ENCODE measurements at places on chromosomes 11 and 22.

- DNase-seq: no peak
Observed at GRCh38 chr22:29860006-29860766, 22.1 kb upstream of the ASCC2 start.

- DNase-seq: no peak
Observed at GRCh38 chr11:117456027-117456720, 128.5 kb downstream of the CEP164 start.

DNA sequence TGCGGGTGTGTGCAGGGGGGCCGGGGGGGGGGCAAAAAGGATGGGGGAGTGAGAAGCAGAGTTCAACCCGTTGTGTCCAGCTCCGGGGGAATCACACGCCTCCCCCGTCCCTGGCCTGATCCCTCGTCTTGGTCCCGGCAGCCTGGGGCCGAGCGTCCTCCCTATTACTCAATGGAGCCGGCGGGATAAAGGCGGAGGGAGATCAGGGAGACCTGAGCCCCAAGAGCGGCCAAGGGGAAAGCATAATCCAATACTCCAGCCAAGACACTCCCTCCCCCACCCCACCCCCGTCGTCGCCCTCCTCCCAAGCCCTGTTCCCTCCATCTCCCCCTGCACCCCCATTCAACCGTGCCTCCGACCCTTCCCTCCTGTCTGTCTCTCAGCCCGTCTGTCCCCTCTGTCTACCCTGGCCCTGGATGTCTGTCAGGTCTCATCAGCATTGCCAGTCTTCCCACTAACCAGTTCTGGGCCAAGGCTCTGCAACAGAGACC, 2.6 kb downstream of the PHOX2A start:
- peak; percentile 37 for DNase-seq

DNA sequence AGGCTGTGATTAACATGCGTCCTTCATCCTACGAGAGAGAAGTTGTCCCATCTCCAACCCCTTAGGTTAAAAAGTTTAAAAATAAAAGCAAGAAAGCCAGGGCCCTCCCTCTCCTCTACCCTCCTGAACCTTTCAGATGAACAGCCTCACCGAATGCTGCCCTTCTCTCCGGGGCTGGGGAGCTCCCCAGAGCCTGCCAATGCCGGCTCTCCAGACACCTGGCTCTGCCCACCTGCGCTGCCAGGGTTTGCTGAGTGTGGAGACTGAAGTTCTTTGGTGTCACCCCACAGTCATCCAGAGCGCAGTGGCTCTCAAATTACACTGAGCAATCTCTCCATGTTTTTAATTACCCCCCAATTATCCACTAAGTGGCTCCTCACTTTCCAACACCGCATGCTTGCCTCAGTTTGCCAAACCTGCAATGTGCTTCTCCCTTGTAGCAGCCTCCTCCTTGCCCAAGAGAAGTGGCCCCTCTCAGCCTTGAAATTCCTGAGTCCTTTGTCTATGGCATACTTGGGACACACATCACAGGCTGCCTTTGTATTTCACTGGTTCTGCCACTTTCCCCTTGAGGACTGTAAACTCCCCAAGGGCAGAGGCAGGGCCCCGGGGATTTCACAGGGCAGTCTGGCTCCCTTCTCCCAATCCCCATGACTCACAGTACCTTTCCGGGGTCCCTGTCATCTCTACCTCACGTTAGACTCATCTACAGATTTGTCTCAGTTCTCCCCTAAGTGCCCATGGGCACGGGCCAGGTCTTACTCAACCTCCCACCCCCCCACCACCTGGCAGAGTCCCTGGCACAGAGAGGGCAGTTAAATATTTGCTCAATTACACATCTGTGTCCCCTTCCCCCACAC, 2.0 kb downstream of the MYH9 start:
- DNase-seq: peak; percentile 67

DNA sequence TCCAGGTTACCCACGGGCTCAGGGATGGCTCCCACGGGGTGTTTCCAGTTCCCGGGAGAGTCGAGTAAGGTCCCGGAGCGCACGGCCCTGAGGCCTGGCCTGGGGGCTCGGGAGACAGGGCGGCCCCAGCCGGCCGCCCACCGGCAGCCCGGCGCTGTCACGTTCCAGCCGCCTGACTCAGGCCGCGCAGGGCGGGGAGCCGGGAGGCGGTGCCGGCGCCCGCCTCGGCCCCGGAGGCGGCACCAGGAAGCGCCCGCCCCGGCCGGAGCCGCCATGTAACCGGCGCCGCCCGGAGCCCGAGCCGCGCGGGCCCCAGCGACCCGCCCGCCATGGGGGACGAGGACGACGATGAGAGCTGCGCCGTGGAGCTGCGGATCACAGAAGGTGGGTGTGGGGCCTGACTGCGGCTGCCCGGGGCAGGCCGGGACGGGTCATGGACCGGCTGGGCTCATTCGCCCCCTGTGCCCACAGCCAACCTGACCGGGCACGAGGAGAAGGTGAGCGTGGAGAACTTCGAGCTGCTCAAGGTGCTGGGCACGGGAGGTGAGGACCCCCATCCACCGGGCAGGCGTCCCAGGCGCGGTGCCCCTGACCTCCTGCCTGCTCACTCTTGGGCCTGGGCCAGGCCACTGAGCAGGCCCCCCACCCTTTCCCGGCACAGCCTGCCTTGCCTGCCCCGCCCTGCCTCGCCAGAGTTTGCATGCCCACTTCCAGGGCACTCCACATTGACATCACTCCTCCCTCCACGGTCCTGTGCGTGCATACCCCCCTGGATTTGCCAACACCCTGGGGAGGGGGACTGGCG, at the start of gene RPS6KA4:
TSS of gene RPS6KA4 (plus strand) at position 256 of the 805 bp plus-strand sequence. CDS start at position 330, 74 bp downstream.
- DNase-seq: peak; percentile 88

GRCh38 chr11:129998107-129998506, 4.5 kb downstream of the PRDM10 start:
- no peak for DNase-seq

DNA sequence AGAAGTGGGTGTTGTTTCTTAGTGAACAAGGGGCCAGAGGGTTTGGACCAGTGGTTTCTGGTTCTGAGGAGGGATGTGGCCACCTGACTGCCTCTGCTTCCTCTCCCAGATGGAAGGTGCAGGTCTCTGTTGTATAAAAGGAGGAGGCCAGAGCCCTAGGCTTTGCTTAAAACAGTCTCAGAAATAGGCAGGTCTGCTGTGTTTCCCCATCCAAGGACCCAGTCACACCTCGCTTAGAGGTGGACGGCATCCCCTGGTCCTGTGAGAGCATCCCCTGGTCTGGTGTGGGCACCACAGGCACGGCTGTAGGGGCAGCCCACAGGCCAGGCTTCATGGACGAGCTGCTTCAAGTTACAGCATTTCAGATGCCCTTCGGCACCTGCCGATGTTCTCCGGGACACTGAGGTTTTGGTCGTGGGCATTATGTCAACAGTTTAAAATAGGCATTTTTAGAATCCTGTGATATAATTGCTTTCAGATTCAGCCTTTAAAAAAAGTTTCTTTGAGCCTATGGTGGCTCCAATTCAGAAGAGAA, 45.7 kb upstream of the SHANK2 start:
- DNase-seq: no peak

GRCh38 chr11:15216678-15217077, 102.0 kb downstream of the INSC start:
- no peak for DNase-seq

GRCh38 chr11:32033491-32033890, 57.4 kb upstream of the RCN1 start:
- DNase-seq: no peak

DNA sequence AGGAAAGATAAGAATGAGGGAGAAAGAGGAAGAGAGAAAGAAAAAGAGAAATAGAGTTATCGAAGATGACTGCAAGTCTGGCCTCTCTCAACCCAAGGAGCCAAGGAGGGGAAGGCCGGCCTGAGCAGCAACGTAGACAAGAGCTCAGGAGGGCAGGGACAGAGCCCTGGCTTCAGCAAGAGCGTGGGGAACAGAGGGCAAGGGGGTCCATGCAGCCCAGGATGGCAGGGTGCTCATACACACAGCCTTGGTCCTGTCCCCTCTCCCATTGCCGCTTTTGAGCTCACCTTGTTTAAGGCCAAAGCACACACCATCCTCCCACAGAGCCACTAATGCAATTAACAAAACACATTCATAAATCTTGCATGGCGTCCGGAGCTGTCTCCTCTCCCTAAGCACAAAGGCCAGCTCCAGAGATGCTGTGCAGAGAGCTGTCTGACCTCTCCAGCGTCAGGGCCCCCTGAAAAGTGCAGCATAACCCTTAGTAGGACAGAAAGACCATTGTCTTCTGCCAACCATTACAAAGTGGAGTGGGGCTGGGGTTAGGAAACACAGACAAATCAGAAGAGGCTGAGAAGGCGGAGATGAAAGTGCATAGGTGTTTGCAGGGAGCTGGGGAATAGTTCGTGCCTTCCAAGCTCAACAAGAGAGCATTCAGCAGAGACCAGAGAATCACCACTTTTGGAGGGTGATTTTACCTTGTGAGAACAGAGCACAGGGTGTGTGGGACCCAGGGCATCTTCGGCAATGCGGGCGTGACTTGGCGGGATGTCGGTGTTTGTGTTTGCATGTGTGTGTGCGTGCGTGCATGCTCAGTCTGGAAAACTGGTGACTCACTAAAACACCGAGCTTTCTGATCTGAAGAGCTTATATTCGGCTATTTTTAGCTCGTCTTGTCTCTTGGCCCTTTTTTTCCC, 28.2 kb upstream of the JAM3 start:
- no peak for DNase-seq

- DNase-seq: no peak
Observed at GRCh38 chr11:79182794-79183193, 258.0 kb downstream of the TENM4 start.

GRCh38 chr11:131899950-131900580, 529.6 kb downstream of the NTM start:
- no peak for DNase-seq

DNA sequence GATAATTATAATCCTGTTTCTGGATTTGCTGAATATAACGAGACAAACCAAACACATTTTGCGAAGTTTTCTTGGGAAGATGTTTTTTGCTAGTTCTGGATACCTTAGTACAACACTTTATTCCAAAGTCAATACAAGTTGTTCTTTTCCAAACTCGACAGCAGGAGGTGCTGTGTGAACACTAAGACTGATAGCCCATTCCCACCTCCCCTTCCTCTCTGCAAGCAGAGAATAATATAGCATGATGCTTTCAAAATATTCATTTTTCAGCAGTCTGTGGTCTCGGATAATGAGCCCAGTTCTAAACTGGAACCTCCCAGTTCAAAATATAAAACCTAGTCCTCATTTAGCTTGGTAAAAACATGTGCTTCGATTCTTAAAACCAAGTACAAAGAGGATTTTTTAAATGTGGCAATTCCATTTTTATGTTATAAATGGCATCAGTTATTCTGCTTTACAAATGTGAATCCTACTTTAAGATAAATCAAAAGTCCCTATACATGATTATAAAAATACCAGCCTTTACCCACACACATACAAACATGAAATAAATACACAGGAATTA, 129.1 kb downstream of the DCDC1 start:
- peak; percentile 80 for DNase-seq

- peak; percentile 95 for DNase-seq
Observed at GRCh38 chr22:45905326-45905923, 71.5 kb downstream of the WNT7B start.

DNA sequence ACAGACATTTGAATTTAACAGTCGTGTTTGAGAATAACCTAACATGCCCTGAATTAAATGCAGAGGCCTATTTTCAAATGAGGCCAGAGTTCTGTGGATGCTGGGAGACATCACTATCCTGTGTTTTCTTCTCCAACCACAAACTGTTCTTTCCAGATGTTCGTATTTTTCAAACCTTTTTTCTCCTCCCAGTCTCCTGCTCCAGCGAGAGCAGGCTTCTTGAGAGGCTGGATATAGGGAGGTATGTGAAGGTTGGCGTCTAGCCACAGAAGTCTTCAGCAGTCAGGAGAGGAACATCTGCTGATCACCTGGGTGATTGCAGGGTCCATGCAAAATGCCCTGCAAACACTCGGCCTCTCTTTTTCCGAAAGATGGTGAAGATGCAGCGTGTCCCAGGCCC, 126.3 kb downstream of the C11orf91 start:
- DNase-seq: no peak

GRCh38 chr11:1354125-1354938, 35.4 kb upstream of the BRSK2 start:
- DNase-seq: no peak

DNA sequence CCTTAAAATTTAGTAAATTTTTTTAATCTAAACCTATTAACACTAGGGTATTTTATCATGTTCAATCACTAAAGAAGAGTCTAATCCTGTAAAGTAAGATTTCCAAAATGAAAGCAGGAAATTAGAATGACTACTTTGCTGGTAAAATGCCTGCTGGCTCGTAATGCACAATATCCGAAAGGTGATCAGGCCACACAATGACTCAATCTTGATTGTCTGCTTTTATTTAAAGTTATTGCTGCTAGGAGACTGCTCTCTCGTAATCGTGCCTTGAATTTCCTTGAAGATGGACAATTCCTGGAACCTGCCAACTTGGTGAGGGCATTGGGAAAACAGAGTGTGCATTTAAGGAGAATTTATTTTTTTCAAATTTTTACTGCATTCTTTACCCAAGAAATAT, 1786.5 kb upstream of the RAG2 start:
- no peak for DNase-seq

DNA sequence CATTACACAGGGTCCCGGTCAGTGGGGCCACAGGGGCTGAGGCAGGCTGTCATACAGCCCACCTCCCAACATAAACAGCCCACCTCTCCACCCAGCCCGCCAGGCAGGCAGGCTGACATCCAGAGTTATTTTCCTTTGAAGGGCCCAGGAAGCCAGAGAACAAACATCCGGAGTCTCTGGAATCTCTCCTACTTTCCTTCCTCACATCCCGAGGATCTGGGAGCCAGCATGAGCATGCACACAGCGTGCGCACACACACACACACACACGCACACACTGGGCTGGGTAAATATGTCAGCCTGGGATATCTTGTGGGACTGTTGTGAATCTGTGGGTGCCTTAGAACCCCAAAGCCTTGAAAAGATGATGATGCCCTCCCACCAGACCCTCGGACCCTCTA, 55.4 kb downstream of the PDE2A start:
- DNase-seq: no peak

DNA sequence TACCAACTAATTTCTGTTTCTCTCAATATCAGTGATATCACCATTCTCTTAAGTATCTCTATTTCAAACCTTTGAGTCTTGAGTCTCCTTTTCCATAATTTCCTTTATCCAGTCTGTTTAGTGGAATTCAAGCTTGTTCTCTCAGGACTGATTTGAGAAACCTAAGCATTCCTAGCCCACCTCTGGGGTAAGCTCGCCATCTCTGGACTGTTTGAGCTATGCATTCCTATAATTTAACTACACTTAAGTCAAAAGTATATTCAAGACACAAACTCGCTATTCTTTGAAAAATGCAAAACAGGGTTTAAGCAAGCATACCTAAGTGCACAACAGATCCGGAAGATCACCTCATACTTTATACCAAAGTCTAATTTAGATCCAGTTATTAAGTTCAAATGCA, 2.1 kb upstream of the DLAT start:
- DNase-seq: no peak

GRCh38 chr11:108289699-108290098, 66.8 kb downstream of the ATM start:
- no peak for DNase-seq

- no peak for DNase-seq
Observed at GRCh38 chr11:122089111-122089510, 26.9 kb downstream of the BLID start.

GRCh38 chr22:36245805-36246356, 6.6 kb upstream of the APOL2 start:
- DNase-seq: no peak

Data from neural progenitor cell (in vitro differentiated cells).